ENCODE measurements at places on chromosomes 16 and 17.
A peak's percentile ranks its signal among the peaks of the same experiment; 100 is the strongest.

GRCh38 chr17:73933871-73934270 is 269.6 kb upstream of the RPL38 start:
- DNase-seq, result no peak

- no peak for DNase-seq
These were observed 32.6 kb downstream of the IGF2BP1 start for GRCh38 chr17:49029801-49030200.

DNA sequence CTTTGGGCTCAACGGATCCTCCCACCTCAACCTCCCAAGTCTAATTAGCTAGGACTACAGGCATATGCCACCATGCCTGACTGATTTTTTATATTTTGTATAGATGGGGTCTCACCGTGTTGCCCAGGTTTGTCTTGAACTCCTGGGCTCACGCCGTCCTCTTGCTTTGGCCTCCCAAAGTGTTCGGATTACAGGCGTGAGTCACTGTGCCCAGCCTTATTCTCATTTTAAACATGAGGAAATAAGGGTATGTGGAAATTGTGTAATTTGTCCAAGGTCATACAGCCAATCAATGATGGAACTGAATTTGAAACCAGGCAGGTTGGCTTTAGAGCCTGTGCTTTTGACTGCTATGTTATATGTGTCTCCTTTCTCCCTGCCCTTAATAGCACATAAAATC is 27.4 kb upstream of the AQP8 start:
- DNase-seq, result no peak

GRCh38 chr16:54211203-54211602 is 75.4 kb downstream of the IRX3 start:
- no peak for DNase-seq

GRCh38 chr16:35187665-35188225 is 1728.3 kb downstream of the TP53TG3F start:
- no peak for DNase-seq

DNA sequence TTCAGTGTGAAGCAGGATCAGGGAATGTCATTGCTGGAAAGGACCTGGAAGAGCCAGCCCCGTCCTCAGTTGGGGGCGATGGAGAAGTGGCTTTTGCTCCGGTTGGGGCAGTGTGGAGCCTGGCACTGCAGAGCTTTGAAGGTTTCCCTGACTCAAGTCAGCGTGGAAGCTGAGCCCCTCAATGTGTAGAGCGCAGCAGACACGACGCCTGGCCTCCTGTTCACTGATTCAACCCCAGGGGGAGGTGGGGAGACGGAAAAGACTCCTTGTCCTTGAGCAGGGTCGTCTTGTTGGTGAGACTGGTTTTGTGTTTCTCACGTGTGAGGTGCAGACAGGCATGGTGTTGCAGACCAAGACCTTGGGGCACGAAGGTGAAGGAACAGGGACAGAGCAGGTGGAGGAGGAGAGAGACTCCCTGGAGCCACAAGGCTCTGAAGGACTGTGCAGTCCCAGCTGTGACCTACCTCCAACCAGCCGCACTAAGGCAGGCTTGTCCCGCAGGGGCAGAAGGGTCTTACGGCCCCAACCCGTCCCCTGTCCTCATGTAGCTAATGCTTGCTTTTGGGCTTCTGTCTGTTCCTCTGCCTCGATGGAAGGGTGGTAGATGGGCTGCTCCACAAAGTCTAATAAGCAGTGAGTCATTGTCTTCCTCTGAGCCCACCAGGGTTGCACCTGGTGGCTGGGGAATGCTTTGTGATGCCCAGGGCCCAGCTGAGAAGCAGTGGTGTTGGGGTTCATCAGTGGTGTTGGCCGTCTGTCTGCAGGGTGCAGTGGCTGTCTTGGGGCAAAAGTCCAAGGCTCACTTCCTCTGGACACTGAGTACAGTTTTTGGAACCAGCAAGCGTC is 47.8 kb downstream of the MPRIP start:
- DNase-seq, result no peak

- no peak for DNase-seq
These were observed 46.2 kb downstream of the CYB561 start for GRCh38 chr17:63399856-63400255.

DNA sequence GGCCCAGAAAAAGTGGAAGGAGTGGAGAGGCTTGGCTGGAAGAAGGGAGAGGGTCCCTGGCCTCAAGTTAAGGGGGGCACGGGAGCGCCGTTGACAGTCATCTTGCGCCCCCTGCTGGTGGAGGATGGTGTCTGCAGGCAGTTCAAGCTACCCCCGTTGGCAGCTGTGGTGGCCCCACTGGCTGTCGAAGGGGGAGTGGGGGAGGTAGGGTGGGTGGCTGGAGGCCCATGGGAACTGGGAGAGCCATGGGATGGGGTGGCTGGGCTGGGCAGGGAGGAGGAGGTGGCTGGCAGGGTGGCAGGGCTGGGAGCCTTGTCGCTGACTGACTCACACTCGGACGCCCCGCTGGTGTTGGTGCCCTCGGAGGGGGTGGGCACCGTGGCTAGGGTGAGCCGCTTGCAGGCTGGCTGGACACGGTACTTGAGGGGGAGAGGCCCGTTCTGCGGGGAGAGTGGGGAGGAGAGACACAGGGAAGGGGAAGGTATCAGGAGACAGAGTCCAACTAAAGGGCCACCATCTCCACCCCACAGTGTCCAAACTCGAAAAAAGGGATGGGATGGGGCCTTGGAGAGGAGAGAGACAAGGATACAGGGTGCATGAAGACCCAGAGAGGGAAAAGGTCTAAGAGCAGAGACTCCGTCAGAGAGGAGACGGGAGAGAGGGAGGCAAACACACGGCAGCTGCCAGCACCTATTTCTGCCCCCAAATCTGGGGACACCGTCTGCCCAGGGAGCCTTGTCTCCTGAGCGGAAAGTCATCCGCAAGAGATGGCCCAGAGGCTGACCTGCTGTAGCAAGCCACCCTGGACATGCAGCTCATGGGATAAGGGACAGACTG is 5.2 kb downstream of the CISD3 start:
- peak; percentile 71 for DNase-seq

DNA sequence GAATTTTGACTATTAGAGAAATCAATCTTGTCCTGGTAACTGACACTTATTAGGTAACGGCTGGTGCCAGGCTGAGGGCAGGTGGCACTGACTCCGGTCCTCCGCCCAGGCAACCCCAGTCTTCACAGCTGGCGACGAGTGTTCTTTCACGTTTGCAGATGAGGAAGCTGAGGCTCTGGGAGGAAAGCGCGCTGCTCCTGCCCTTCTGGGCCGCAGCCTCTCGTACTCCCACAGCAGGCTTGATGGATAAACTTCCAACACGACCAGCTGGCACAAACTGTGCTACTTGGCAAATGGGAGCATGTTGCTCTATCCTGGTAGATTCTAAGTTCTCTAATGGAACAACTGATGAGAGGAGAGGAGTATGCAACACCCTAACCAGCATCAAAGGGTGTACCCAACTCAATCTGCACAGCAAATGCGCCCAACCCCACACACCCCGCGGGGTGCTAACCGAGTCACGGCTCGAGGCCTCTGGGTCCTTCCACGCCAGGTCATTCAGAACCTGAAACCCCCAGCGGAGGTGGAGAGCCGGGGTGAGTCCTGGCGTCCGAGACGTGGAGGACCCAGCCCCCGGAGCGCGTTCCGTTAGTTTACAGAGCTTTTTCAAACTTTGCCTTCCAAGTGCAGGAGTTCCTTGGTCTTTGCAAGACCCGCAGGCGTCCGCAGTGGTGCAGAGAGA is 477 bp upstream of the SLC47A1 start:
- DNase-seq, result no peak

- DNase-seq, result no peak
These were observed 55.0 kb downstream of the VAT1L start for GRCh38 chr16:77843405-77843804.

GRCh38 chr16:68265078-68265920 is 973 bp downstream of the SLC7A6 start:
- peak; percentile 59 for DNase-seq

DNA sequence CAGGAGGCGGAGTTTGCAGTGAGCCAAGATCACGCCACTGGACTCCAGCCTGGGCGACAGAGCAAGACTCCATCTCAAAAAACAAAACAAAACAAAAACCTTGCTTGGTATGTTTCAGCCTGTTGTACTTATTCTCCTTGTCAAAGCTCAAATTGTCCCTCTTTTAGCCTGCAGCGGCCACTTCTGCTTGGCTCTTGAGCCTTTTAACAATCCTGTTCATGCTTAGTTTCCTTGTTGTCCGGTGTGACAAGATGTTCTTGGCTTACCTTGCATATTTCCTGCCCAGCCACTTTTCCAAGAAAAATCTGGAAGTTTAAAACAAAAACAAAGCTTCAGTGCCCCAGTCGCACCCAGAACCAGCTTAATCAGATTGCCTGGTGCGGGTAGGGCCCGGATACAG is 81.0 kb downstream of the ABCC1 start:
- no peak for DNase-seq

DNA sequence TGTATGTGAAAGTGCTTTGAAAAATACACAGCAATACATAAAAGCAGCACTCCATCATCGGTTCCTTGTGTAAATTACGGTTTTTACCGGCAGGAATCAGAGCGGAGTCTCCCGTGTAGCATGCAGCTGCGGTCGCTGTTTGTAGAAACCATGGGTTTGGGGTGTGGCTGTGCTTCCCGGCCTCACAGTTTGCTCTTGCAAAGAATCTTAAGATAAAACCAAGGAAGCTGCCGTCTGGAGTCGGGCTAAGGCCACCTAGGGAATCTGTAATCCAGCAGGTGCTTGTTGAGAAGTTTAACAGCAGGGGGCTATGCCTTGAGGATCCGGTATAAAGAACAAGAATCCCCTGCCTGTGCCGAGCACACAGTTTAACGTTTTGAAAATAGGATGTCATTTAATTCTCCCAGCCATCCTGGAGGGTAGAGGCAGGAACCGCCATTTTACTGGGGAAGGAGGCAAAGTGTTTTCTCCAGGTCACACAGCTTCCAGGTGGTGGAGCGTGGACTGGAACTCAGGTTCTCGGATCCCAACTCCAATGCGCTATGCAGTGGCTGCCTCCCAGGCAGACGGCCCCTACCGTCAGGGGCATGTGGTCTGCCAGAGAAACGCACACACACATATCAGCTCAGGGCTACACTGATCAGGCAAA is 6.0 kb upstream of the TLCD3A start:
- DNase-seq, result no peak

DNA sequence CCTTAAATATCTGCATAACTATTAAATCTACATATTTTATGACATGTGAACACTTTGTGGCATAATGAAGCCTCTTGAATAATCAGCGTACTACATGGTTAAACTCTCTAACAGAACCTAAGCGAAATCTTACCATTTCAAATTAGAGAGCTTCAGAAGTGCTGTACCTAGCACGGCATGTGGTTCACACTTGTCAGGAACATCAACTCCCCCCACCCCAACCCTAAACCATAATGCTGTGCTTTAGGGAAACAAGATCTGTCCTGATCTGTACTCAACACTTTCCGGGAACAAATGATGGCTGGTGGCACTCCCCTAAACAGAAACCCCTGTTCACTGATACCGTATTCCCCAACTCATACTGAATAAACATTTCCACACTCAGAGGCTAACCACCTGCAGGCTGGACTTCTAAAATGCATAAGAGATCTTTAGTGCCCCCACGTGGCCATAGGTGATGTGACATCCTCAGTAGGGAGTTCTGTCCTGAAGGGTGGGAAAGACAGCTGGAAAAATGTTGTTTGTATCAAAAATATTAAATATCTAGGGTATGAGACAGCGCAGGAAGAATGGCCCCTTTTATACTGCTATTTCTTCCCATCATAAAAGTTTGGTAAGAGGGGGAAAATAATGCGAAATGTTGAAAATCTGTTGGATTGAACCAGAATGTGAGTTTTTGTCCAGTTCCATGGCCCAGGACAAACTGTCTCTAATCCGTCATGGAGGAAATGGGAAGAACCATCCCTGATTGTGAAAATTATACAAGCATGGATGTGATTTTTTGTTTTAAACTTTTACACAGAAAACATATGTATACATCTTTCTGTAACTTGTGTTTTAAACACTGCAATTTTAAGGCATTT is 88.6 kb downstream of the USP31 start:
- peak; percentile 33 for DNase-seq

DNA sequence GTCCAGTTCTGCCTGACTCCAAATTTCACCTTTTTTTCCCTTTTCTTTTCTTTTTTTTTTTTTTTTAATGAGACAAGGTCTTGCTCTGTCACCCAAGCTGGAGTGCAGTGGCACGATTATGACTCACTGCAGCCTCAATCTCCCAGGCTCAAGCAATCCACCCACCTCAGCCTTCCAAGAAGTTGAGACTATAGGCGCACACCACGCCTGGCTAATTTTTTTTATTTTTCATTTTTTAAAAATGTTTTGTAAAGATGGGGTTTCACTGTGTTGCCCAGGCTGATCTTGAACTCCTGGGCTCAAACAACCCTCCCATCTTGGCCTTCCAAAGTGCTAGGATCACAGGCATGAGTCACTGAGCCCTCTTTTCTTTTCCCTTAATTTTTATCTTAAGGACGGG is 33.4 kb upstream of the RBBP6 start:
- no peak for DNase-seq

DNA sequence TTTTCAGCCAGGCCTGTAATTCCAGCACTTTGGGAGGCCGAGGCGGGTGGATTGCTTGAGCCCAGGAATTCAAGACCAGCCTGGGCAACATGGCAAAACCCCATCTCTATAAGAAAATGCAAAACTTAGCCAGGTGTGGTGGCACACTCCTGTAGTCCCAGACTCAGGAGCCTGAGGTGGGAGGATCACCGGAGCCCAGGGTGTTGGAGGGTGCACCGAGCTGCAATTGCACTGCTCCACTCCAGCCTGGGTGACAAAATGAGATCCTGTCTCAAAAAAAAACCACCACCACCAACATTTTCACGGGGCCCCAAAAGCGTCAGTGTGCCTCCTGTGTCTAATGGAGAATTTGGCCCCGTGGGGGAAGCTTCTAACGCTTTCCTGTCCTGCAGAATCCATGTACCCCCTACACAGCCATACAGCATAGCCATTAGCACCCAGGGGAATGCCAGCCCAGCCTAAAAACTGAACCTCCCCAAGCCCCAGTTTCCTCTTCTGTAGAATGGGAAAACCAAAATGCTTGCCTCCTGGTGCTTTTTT is 22.2 kb upstream of the MAP3K14 start:
- DNase-seq, result no peak

- DNase-seq, result no peak
These were observed 60.3 kb downstream of the GRIN2A start for GRCh38 chr16:10121897-10122425.

DNA sequence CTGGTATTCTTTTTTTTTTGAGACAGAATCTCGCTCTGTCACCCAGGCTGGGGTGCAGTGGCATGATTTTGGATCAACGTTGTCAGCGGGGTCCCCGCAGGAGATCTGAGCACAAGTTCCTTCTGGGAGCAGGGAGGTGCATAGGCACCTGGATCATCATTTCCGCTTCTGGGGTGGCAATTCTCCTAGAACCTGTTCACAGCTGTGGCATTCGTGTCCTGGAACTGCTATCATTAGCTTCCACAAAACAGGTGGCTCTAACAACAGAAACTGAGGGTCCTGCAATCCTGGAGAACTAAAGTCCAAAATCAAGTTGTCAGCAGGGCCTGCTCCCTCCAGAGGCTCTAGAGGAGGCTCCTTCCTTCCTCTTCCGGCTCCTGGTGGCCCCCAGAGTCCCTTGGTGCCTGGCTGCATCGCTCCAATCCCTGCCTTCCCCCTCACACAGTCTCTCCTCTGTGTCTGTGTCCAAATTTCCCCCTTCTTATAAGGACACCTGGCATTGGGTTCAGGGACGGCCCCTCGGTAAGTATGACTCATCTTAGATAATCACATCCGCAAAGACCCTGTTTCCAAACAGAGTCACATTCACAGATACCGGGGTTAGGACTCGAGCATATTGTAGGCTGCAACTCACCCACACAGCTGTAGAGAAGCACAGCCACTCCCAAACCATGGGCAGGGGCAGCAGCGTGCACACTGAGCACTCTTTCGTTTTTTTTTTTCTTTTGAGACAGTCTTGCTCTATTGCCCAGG is 43.5 kb upstream of the KLHDC4 start:
- no peak for DNase-seq

- DNase-seq, result no peak
These were observed 15.8 kb downstream of the HS3ST4 start for GRCh38 chr16:25707553-25707952.
